ENCODE measurements at places on chromosomes 7 and 10.

- no peak for DNase-seq
Measured at GRCh38 chr7:23004247-23004520, 9.7 kb downstream of the HYCC1 start.

GRCh38 chr10:31720546-31720945 lies 208.1 kb downstream of the ARHGAP12 start:
- no peak for DNase-seq

DNA sequence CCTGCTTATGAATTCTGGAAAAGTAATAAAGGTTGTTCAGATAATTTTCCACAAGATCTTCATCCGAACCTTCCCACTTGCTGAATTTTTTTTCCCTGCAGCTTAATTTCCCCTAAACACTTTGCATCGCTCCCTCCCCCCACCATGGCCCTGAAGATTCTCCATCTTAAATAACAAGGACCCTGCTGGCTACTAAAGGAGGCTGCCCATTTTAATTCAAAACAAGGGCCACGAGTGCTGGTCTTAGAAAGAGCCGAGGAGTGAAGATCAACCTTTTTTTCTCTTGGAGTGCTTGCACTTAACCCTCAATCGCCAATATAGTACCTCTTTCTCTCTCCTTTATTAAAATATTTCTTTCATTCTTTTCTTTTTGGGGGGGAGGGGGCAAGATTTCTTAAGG lies 9.2 kb upstream of the SP8 start:
- DNase-seq, result no peak

DNA sequence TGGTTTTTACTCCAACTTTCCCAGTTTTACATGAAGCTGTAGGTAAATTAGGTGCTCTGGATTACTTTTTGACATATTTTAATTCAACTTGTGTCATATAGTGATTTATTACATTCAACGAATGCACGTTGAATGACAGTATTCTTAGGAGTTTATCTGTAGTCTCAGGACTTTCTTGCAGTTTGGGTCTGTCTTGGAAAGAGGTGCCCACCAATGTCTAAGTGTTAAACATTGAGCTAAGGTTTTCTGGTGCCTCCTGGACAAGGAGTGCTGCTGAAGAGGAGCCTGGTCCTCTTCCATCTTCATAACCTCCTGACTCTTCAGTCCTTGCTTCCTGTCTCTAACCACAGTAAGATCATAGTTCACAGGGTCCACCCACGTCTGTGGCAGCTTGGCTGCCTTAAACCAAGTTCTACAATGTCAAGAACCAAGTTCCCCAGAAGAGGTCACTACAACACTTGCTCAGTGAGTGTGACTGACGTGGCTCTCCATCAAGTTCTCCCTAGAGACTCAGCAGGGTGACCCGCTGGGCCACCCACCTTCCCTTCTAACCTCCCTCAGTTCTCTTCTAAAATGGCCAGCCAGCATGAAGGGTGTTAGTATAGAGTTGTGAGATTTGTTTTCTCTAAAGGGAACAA lies 6.1 kb downstream of the NPY start:
- no peak for DNase-seq

GRCh38 chr7:156148547-156148946 lies 336.3 kb upstream of the SHH start:
- no peak for DNase-seq

- DNase-seq, result no peak
Measured at GRCh38 chr10:97333601-97334369, 744 bp downstream of the FRAT2 start.

- no peak for DNase-seq
Measured at GRCh38 chr10:91597197-91597881, 35.5 kb downstream of the PPP1R3C start.

GRCh38 chr10:116984202-116984990 lies 20.6 kb downstream of the SHTN1 start:
- no peak for DNase-seq

DNA sequence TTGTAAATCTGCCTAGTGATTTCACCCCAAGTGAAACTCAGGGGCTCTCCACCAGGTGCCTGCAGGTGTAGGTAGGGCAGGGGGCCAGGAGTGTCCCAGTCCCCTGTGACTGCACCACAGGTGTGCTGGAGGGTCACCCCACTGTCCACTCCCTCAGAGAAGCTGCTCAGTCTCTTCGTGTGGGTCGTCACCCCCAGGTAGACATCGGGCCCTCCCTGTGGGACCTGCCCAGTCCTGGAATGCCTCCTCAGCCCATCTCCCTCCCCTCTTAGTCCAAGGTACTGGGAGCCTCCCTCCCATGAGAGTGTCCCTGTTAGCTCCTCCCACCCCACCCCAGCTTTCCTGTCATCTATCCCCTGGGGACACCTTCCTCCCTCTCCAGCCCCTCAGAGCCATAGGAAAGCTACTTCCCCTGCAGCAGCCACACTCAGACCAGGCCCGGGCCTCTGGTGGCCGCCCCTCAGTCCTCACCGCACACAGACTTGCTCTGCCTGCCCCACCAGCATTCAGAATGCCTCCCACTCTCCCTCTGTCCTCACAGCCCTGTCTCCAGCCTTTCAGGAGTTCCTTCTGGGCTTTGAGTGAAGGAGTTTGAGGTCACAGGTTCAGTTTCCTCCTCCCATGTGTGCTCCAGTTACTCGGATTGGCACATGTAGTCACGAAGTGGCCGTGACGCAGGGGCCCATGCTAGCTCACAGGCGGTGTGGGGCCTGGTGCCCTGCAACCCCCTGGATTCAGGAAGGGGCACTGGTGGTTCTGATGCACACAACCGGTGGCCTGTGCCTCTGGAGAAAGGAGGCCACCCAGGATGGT lies 5.1 kb downstream of the ALOX5 start:
- DNase-seq, result no peak

GRCh38 chr7:97215556-97215955 lies 98.1 kb downstream of the SDHAF3 start:
- no peak for DNase-seq

DNA sequence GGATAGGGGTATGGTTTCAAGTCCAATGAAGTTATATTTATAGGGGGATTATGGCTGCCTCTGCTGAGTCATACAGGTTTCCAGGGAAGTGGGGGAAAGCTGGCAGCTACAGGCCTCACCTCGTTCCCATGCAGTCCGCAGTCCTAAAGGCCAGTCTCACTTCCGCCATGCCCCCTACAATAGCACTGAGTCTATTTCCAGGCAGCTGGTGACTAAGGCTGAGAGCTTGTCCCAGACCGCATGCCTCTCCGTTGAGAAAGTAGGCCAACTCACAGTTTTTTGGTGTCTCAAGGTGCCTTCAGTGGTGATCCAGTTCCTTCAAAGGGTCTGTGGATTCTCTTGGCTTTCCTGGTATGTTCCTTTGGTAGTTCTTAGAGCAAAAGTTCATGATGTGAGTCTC lies 203.9 kb upstream of the GLI3 start:
- DNase-seq, result no peak
